ENCODE measurements at places on chromosomes 2 and 18.

GRCh38 chr2:195559431-195559914, 97.6 kb upstream of the SLC39A10 start:
- peak; percentile 73 for DNase-seq

- DNase-seq, result no peak
Measured at GRCh38 chr18:63106727-63107126, 212.8 kb downstream of the BCL2 start.

DNA sequence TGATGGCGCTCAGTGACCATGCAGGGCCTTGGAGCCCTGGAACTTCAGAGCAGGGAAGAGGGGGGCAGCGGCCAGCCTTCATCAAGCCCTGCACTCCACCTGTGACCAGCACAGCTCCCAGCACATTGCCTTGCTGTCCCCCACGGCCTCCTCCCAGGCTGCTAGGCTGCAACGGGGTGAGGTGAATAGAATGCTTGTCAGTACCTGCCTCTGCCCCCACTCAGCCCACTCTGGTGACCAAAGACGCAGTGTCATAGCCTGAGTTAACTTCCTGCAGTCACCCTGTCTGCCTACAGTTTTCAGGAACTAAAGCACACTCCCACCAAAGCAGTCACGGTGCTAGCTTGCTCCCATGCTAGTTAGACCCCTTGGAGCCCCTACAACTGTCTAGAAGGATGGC, 72.1 kb downstream of the STPG4 start:
- DNase-seq, result no peak

GRCh38 chr18:79164706-79165105, 95.5 kb downstream of the ATP9B start:
- DNase-seq, result no peak

DNA sequence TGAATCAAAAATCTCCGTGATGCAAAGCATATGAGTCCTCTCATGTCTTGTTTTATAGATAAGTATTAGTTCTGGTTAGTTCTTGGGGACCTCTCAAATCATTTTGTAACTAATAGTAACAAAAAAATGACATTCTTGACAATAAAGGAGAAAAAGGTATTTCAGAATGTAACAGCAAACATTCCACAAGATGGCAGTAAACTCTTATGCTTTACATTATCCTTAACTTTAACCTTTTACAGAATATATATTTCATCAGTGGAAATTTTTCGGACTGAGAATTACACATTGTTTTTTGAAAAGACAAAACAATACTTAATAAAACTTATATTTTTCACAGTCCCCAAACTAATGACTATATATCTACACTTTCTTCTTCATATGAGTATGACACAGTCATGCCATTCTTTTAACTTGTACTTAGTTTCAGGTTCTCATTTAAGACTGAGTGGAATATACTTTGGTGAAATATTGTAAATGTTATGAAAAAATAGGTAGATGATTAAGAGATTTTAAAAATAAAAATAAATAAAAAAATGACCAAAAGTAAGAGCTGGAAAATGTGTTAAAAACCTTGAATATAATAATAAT, 142.9 kb upstream of the NXPH2 start:
- no peak for DNase-seq

DNA sequence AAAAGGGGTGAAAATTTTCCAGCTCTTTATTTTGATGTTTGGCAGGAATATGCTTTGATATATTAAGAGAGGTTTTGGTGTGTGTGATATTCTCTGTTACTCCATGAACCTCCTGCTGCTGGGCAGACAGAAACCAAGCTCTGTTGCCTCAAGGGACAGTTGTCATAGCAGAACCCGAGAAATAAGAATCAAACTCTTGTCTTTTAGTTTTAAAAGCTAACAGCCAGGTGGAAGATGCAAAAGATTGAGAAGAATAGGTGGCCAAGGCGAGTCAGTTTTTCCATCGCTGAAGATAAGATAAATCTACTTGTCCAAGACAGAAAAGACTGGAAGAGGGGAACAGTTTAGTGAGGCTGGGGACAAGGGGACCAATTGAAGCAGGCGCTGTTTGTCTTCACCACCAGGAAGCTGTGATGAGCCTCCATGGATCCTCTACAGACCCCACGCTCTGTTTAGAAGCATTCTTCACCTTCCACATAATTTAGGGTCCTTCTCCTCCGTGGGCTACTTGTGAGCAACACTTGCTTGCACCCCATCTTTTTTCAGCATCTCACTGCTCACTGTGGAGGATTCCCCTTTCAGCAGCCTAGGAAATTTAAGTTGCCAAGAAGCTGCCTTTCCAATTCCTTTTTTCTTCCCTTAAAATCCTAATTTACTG, 23.9 kb downstream of the PMAIP1 start:
- no peak for DNase-seq

DNA sequence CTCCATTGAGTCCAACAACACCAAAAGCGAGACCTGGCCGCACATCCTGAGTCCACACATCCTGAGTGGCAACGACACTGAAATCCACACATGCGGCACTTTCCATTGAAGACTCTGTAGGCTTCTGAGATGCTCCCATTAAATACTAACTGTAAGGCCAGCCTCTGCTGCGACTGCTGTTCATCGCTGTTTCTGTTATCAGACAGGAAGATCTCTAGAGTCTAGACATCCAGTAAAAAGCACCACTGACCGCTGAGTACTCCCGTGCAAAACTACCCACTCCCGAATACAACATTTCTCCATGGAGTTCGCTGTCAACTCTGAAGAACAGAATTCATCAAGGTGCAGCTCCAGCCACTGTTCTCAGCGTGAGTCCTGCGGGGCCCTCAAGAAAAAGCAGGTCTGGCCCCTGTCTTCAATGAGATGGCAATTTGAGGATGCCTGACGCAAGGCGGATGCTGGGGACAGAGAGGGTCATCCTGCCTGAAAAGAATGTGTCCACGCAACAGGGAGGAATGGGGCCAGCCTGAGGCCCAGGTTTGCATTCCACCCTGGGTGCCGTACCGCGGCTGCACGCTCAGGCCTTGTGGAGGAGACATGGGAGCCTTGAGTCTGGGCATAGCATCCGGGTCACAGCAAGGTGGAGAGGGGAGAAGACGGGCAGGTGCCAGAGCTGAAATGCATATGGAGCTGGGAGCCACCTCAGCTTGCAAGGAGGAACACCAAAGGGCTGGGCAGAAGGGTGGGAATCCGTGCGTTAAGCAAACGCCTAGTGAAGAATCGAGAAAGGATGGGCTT, 61.9 kb downstream of the ZNF516 start:
- no peak for DNase-seq

- DNase-seq, result no peak
Measured at GRCh38 chr18:48238636-48239035, 170.5 kb downstream of the ZBTB7C start.

DNA sequence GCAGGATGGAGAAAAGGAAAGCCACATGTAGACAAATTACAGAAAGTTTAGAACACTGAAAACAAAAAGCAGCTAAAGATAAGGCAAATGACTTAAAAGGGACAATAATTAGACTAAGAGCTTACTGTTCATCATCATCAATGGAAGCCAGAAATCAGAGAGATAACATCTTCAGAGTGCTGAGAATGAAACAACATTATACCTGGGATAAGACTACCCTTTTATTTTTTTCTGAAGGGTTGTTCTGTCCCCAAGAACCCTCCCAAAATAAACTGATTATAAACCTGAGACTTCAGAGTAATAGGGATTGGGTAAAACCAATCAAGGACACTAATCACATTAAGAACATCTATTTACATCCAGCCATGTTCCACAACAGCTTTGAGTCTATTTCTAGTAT, 6.9 kb upstream of the NEDD4L start:
- DNase-seq, result no peak
